Stimulated activated CD4-positive, alpha-beta T cell treated with anti-CD3 and anti-CD28 coated beads, TNF-alpha, amount 100 ng/mL, for 4 hours (primary cell): ENCODE measurements at places on chromosomes 2 and 18.

DNA sequence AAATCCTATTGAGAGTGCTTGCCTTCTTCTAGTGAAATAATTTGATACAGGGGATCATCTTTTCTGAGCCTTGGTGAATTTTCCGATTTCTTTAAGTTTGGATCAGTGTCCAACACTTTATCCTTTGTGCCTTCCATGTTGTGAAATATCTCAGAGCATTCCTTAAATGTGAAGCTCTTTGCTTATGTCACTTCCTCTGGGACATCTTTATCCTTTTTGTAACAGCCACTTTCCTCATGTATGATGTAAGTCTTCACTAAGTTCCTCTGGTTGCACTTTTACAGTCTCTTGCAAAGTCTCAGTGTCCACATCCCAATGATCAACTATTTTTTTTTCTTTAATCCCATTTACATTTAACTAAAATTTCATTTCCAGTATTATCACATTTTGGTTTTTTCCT lies 254.2 kb downstream of the EN1 start:
- no peak for DNase-seq

GRCh38 chr18:76978616-76979015 lies 154.0 kb downstream of the MBP start:
- DNase-seq: no peak

- DNase-seq: no peak
Measured at GRCh38 chr2:177799531-177799930, 273.0 kb downstream of the PDE11A start.

DNA sequence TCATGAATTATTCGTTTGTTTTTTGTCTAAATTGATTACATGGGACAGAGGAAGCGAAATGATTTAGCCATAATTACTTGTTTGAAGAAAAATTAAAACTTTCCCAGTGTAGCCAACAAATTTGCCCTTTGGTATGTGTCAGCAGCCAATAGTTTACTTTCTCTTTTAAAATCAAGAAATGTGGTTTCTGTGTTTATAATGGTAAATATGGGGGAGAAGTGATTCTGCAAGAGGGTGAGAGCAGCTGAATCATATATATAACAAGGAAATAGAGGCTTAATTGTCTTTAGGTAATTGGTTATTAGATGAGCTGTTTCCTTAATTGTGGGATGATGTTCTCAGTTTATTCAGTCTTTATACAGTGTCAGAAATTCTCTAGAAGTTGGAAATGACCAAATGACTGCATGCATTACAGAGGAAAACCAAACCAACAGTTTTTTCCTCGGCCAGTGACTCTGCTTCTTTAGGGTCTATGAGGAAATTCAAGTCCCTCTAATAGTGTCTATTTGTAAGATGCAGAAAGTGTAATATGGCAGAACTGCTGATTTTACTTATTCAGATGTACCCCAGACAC lies 132.9 kb downstream of the AGPS start:
- DNase-seq: no peak

DNA sequence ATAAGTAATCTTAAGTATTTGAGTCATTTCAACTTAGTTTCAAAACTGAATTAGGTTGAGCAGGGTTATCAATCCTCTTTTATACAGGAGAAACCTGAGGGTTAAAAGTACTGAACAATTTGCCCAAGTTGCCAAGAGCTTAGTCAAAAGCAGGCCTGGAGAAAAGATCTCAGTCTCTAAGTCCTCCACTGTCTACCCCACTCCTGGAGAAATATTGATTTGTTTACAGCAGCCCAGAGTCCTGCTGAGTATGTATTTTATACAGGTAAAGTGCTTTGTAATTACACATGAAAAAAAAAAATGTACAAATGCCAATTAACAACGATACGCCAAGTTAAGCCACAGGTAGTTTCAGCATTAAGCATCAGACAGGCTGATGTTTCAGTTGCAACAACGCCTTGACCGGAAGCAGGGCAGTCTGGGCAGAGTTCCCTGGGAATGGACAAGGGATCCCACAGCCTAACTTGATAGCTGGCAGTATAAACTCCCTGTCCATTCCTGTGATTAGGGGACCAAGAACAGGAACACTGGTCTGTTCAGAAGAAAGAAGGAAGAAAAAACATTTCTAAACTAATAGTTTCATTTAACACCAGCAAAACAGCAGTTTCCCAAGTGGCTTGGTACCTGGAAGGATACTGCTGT lies 132.9 kb downstream of the MYO5B start:
- DNase-seq: no peak
